MM.1S (cell line): ENCODE measurements at places on chromosomes 11 and 22.

GRCh38 chr11:15275141-15275540 is 160.4 kb downstream of the INSC start:
- no peak for DNase-seq

GRCh38 chr11:121456816-121457431 is 4.2 kb upstream of the SORL1-AS1 start:
- DNase-seq = no peak

- DNase-seq = no peak
These were observed at the start of gene NEFH for GRCh38 chr22:29479417-29480261. TSS of gene NEFH (plus strand) at chr22:29480218. CDS start at chr22:29480263, 45 bp downstream.

DNA sequence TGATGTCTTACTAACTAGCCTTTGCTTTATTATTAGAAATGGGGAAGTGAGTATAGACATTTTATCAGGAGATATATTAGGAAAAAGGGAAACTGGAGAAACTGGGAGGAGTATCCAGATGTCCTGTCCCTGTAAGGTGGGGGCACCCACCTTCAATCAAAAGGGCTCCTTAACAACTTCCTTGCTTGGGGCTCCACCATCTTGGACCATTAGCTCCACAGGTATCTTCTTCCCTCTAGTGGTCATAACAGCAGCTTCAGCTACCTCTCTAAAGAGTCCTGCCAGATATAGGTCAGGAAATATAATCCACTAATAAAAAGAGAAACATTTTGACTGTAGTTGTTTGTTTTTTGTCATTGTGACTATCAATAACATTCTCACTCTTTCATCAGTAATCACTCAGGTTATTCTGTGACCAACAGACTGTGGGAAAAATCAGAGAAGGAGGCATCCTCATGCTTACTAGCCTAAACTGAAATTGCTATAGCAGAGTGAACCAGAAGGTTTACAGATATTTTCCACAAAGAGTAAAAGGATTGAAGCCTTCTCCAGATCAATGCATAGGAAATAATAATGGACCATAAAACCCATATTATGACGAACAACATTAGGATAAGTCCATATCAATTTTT is 10.4 kb downstream of the OR51B4 start:
- peak; percentile 68 for DNase-seq

GRCh38 chr11:3605771-3606203 is 36.0 kb downstream of the ART5 start:
- DNase-seq = no peak

DNA sequence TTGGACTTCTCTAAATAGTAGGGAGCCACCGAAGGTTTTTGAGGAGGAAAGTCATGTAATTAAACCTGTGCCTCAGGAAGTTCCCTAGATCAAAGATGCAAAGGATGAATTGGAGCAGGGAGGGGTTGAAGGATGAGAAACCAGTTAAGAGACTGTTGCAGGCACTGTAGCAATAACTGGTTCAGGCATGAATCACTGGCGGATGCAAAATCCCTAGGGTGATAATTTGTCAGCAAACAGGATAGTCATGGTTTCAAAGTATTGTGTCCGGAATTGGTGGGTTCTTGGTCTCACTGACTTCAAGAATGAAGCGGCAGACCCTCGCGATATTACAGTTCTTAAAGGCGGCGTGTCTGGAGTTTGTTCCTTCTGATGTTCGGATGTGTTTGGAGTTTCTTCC is 19.9 kb downstream of the TRIOBP start:
- DNase-seq = no peak

DNA sequence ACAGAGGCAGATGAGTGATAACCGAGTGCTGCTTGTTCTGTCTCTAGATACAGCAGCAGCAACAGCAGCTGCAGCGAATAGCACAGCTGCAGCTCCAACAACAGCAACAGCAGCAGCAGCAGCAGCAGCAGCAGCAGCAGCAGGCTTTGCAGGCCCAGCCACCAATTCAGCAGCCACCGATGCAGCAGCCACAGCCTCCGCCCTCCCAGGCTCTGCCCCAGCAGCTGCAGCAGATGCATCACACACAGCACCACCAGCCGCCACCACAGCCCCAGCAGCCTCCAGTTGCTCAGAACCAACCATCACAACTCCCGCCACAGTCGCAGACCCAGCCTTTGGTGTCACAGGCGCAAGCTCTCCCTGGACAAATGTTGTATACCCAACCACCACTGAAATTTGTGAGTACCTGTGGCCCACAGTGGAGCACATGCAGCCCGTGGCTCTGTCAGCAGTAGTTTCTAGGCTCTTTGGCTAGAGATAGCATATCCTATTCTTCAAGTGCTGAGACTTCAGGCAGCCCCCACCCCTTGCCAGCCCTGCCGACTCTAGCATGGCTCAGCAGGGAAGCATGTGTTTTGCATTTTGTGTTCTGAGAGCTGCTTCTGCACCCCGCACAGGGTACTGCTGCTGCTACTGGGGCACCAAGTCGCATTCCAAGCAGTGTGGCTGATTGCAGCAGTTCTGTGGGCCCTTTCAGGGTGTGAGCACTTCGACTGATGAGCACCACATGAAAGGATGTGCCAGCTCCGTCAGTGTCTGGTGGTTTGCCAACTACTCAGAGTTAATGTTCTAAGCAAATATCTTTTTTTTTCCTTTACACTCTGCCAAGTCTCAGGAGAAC is 59.2 kb downstream of the MED15 start:
- no peak for DNase-seq
